NCI-H2029 treated with DMSO at 0.1 percent for 48 hours (cell line): ENCODE measurements at places on chromosomes 7 and 10.

DNA sequence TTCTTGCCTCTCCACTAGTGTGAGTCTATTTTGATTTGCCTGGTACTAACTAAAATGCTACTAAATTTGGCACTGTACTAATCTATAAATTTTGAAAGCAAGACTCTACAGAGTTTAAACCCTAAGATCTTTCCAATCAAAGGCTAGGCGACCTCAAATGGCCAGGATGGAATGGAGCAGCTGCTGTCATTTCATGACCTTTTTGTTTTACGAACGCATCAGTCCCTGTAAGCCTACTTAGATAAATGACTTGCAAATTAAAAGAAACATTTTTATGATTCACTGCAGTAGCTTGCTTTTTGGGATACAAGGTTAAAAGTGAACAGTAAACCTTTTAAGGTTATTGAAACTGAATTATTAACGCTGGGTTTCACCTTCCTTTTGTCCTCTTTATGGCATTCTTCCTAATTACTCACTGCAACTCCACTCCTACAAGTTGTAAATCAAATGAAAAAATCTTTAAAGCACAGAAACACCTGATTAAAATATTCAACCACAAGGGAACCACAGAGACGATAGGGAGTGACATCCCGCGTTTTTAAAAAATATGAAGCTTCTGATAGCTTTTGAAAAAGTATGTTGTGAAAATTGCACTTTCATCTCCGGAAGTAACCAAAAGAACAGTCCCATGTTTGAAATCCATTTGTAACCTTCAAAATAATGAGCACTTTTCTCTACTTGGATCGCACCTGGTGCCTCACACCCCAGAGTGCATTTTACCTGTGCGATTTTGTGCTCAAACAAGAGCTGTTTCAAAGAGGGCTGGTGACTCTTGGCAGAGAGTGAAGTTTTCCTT is 595.1 kb downstream of the PARD3 start:
- no peak for DNase-seq

DNA sequence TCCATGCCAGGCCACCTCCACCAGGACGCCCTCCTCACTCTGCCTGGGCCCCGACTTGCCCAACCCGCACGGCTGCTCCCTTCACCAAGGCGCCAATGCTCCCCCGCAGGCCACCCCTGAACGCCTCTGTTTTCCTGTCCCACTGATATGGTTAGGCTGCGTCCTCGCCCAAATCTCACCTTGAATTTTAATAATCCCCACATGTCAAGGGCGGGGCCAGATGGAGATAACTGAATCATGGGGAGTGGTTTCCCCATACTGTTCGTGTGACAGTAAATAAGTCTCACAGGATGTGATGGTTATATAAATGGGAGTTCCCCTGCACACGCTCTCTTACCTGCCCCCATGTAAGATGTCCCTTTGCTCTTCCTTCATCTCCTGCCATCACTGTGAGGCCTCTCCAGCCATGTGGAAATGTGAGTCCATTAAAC is 29.8 kb downstream of the RSU1 start:
- DNase-seq: no peak

DNA sequence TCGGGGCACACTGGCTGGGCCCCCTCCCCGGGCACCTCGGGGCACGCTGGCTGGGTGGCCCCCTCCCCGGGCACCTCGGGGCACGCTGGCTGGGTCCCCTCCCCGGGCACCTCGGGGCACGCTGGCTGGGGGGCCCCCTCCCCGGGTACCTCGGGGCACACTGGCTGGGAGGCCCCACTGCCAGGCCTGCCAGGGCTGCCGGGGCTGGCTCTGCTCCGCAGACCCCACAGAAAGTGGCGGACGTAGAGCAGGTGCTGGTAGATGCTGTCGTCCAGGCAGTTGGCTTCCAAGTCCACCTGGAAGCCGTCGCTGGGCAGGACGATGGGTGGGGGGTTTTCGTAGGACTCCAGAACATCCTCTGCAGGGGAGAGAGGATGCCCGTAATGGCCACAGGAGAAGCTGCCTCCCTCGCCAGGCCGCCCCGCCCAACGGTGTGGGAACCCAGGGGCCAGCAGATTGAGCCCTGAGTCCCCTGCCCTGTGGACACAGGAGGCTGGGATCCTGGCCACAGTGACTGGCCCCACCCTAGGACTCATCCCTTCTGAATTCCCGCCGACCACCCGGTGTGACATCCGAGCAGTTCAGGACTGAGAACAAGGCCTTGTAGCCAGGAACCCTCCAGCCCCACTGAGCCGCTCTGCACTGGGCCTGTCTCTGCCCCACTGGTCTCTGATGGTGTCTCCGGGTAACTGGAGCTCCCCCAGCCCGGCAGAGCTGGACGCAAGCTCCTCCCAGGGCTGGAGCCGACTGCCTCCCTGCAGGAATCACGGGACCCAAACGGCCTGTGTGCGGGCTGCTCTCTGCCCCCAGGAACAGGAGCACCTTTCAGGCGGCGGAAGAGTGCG is 28.2 kb downstream of the AP5Z1 start:
- no peak for DNase-seq

GRCh38 chr10:119917777-119918176 is 25.2 kb downstream of the SEC23IP start:
- no peak for DNase-seq

DNA sequence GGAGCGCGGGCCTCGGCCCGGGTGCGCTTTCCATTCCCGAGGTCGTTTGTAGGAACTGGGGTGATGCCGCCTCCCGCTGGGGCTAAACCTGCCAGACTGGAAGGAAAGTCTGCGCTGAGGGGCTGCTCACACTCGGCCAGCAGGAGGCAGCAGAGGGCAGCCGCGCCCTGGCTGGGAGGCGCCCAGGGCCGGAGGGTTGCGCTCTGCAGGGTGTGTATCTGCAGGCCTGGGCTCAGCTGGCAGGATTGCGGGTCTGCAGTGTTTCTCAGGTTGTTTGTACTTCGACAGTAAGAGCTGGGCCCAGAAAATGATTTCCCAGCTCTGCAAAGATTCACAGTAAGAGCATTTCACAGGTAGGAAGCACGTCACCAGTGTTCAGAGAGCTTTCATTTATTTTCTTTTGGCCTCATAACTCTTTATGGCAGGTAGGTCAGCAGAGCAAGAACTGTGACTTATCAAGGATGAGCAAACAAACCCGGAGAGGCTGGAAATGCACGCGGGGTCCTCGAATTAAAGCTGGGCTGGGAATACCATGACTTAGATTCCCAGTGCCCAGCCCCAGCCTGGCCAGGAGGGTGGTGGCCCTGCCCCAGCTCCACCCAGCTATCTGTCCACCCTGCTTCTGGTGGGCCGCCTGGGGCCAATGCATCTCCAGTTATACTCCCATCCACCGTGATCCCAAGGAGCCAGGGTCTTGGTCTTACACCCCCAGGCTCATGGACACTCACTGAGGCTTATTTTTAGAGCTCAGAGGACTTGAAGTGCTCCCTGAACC is 15.2 kb upstream of the PPP2R2D start:
- DNase-seq: no peak

GRCh38 chr10:3425261-3425660 is 252.7 kb upstream of the PITRM1 start:
- no peak for DNase-seq

- DNase-seq: no peak
Measured at GRCh38 chr7:113810080-113810744, 108.6 kb downstream of the PPP1R3A start.

GRCh38 chr7:140404565-140405065 is 757 bp downstream of the RAB19 start:
- DNase-seq: no peak
